ENCODE measurements at places on chromosomes 16 and 17.

GRCh38 chr17:81863833-81864768, 3.8 kb upstream of the P4HB start:
- no peak overlapping the region for H3K4me3 ChIP-seq
- no peak for DNase-seq
- H3K27ac ChIP-seq, result peak overlapping the region; percentile 80
- no peaks in the 10 kb centered on the region for H3K27me3 ChIP-seq
- H3K4me1 ChIP-seq, result peaks cover 19% of the 10 kb centered on the region

DNA sequence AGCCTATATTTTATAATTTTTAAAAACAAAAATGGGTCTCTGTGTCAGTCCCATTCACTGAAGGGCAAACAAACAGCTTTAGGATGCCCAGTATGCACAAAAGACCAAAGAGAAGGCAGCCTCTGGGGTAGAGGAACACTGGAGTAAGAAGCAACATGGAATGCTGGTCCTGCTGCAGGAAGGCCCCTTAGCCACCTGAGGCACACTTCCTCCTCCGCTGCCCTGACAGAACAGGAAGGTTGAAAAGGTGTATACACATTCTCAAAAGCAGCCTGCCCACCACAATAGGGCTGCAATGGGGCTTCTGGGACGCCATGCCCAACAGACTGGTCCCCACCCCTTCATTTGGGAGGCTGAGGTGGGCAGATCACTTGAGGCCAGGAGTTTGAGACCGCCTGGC, 19.5 kb downstream of the TOM1L2 start:
- H3K36me3 ChIP-seq, result peaks cover 7% of the 10 kb centered on the region
- peaks cover 32% of the 10 kb centered on the region for H3K4me1 ChIP-seq
- H3K27me3 ChIP-seq, result no peaks in the 10 kb centered on the region
- no peak overlapping the region for H3K4me3 ChIP-seq
- H3K27ac ChIP-seq, result peak overlapping the region; percentile 58

DNA sequence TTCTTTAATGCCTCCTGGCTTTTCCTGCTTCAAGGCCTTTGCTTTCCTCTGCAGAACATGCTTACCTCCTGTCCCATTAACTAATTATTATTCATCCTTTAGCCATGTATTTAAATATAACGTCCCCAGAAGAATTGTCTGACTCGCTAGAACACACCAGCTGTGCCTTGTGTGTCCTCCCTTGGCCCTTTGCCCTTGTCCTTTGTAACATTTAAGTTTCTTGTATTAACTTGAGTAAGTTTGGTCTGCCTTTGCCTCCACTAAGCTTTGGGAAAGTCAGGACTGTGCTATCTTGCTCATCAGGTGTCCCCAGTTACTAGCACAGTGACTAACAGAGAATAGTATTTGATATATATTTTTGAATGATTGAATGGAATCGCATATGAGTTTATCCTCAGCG, 29.6 kb upstream of the ABCA9 start:
- no peak overlapping the region for H3K4me3 ChIP-seq
- H3K4me1 ChIP-seq, result no peaks in the 10 kb centered on the region
- DNase-seq, result no peak
- no peaks in the 10 kb centered on the region for H3K27me3 ChIP-seq
- no peak overlapping the region for H3K27ac ChIP-seq
- H3K36me3 ChIP-seq, result no peaks in the 10 kb centered on the region

- H3K4me3 ChIP-seq, result no peak overlapping the region
- DNase-seq, result no peak
- H3K27ac ChIP-seq, result no peak overlapping the region
- no peaks in the 10 kb centered on the region for H3K36me3 ChIP-seq
- no peaks in the 10 kb centered on the region for H3K27me3 ChIP-seq
These were observed 8.1 kb downstream of the ZP2 start for GRCh38 chr16:21203155-21203797.

GRCh38 chr16:74844041-74844980, 69.7 kb upstream of the FA2H start:
- H3K27ac ChIP-seq, result no peak overlapping the region
- no peaks in the 10 kb centered on the region for H3K27me3 ChIP-seq
- H3K4me1 ChIP-seq, result peaks cover 11% of the 10 kb centered on the region
